Activated CD8-positive, alpha-beta T cell treated with anti-CD3 and anti-CD28 coated beads for 36 hours (primary cell): ENCODE measurements at places on chromosomes 11 and 22. TPM values are rescaled to one million over a fixed set of nuclear protein-coding genes. Genes with fewer than 3 reads are reported as not detected.
A peak's percentile ranks its signal among the peaks of the same experiment; 100 is the strongest.

- no peaks in the 10 kb centered on the region for H3K4me1 ChIP-seq
- no peaks in the 10 kb centered on the region for H3K27me3 ChIP-seq
- H3K4me3 ChIP-seq, result no peak overlapping the region
- no peaks in the 10 kb centered on the region for H3K36me3 ChIP-seq
- no peak overlapping the region for H3K27ac ChIP-seq
- DNase-seq, result no peak
These were observed 50.2 kb downstream of the PC start for GRCh38 chr11:66907751-66908630.

DNA sequence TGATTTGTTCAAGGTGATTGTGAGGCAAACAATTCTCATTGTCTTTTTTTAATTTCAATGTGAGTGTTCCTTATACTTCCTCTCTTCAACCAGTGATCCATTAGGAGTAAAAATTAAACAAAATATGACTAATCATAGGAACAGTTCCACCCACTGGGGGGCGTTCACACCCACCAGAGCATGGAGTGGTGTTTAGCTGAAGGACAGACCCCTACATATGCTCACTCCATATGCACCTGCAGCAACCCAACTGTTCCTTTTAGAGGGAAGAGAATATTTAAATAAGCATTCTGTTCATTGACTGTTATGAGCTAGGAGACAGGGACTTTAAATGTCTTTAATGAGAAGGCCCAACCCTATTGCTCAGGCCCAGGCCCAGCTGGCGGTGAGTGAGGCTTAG lies 78.7 kb upstream of the DRD2 start:
- H3K4me1 ChIP-seq, result no peaks in the 10 kb centered on the region
- H3K27me3 ChIP-seq, result peaks cover 2% of the 10 kb centered on the region
- H3K4me3 ChIP-seq, result no peak overlapping the region
- no peaks in the 10 kb centered on the region for H3K36me3 ChIP-seq
- peak; percentile 10 for DNase-seq

DNA sequence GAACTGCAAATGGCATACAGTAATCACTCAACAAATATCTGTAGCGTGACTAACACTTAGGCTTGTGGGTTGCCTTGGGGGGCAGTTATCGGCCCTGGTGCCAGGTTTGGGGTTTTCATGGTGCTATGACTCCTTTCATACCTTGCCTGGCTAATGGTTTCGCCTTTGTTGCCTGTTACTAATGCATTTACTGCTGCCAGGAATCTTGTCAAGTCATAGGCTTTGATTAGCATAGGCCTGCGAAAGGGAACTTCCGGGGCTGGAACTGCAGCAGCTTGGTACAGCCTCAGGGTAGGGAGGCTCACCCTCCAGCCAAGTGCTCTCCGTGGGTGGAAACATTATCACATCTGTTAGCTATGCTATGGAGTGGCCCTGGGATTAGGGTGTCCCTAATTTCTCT lies 13.2 kb downstream of the SLC25A18 start:
- no peak for DNase-seq
- H3K4me1 ChIP-seq, result no peaks in the 10 kb centered on the region
- no peaks in the 10 kb centered on the region for H3K27me3 ChIP-seq
- no peaks in the 10 kb centered on the region for H3K36me3 ChIP-seq
- no peak overlapping the region for H3K27ac ChIP-seq

Gene KCNK4
- not detected for total RNA-seq

- H3K27me3 ChIP-seq, result no peaks in the 10 kb centered on the region
- peaks cover 36% of the 10 kb centered on the region for H3K36me3 ChIP-seq
- DNase-seq, result no peak
- no peak overlapping the region for H3K27ac ChIP-seq
- H3K4me3 ChIP-seq, result no peak overlapping the region
These were observed 61.2 kb upstream of the CLTCL1 start for GRCh38 chr22:19352766-19353165.

- no peaks in the 10 kb centered on the region for H3K36me3 ChIP-seq
- no peaks in the 10 kb centered on the region for H3K4me1 ChIP-seq
- H3K4me3 ChIP-seq, result no peak overlapping the region
- H3K27ac ChIP-seq, result no peak overlapping the region
- no peaks in the 10 kb centered on the region for H3K27me3 ChIP-seq
- no peak for DNase-seq
These were observed 57.0 kb upstream of the PTH start for GRCh38 chr11:13552784-13553183.

Gene PKP3
- total RNA-seq, result not detected

GRCh38 chr11:89529626-89530380 lies 38.6 kb upstream of the NOX4 start:
- no peak for DNase-seq
- no peaks in the 10 kb centered on the region for H3K4me1 ChIP-seq
- no peaks in the 10 kb centered on the region for H3K36me3 ChIP-seq
- H3K27ac ChIP-seq, result no peak overlapping the region
- no peak overlapping the region for H3K4me3 ChIP-seq

Gene PANX2
- 3.3 TPM for total RNA-seq

GRCh38 chr11:126403658-126404057 lies 48.2 kb downstream of the ST3GAL4 start:
- no peak overlapping the region for H3K27ac ChIP-seq
- H3K27me3 ChIP-seq, result no peaks in the 10 kb centered on the region
- no peak overlapping the region for H3K4me3 ChIP-seq
- H3K36me3 ChIP-seq, result no peaks in the 10 kb centered on the region
- no peak for DNase-seq

GRCh38 chr11:650482-650881 lies 13.4 kb downstream of the DRD4 start:
- H3K27me3 ChIP-seq, result no peaks in the 10 kb centered on the region
- H3K4me1 ChIP-seq, result no peaks in the 10 kb centered on the region

Gene NCAPH2
- total RNA-seq, result 121 TPM

GRCh38 chr22:22098457-22099193 lies 116.0 kb upstream of the TOP3B start:
- H3K27ac ChIP-seq, result no peak overlapping the region
- H3K27me3 ChIP-seq, result peaks cover 13% of the 10 kb centered on the region
- no peaks in the 10 kb centered on the region for H3K36me3 ChIP-seq
- DNase-seq, result no peak

GRCh38 chr11:121437686-121438078 lies 14.4 kb upstream of the SORL1 start:
- no peaks in the 10 kb centered on the region for H3K27me3 ChIP-seq
- H3K4me3 ChIP-seq, result no peak overlapping the region
- peak overlapping the region; percentile 36 for H3K27ac ChIP-seq
- DNase-seq, result no peak
- peaks cover 4% of the 10 kb centered on the region for H3K36me3 ChIP-seq

GRCh38 chr22:50531962-50532674 lies 2.3 kb upstream of the TYMP start:
- no peaks in the 10 kb centered on the region for H3K27me3 ChIP-seq
- peaks cover 32% of the 10 kb centered on the region for H3K4me1 ChIP-seq
- peak overlapping the region; percentile 89 for H3K4me3 ChIP-seq

Gene MMP1
- total RNA-seq, result not detected

Gene SGSM1
- total RNA-seq, result not detected

DNA sequence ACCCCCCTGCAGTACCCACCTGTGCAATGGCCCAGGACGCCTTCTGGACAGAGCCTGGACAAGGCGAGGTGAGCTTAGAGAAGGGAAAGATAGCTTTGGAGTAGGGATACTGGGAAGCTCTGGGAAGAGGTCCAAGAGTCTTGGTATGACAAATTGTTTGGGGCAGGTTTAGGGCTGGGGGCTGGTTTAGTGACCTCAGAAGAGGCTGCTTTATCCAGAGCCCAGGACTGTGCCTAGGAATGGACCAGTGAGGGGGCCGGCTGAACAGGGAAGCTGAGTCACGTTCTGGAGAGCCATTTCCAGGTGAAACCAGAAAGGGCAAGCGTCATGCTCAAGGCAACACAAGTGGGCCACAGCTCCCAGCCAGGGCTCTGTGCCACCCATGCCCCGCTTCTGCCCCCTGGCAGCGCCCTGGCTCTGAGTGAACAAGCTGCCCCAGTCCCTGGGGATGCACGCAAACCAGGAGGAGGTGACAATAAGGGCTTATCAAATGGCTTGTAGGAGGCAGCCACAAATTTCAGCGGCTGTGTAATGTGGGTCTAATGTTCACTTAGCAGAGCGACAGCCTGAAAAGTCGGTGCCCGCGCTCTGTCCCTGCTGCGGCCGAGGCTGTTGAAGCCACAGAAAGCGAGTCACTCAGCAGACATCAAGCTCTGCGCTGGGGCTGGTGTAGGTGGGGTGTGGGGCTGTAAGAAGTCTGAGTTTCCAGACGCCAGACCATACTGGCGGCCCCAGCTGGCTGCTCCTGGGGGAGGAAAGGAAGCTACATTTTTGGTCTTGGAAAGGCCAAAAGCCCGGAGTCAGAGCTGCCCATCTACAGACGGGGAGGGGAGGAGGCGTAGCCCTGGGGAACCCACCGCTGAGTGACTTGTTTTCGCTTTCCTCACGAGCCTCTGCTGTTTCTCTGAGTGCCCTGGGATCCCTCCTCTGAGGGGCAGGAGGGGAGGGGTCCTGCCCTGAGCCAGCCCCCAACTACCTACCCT lies 18.3 kb upstream of the SYT7 start:
- no peak for DNase-seq
- H3K36me3 ChIP-seq, result no peaks in the 10 kb centered on the region
- H3K27ac ChIP-seq, result no peak overlapping the region

DNA sequence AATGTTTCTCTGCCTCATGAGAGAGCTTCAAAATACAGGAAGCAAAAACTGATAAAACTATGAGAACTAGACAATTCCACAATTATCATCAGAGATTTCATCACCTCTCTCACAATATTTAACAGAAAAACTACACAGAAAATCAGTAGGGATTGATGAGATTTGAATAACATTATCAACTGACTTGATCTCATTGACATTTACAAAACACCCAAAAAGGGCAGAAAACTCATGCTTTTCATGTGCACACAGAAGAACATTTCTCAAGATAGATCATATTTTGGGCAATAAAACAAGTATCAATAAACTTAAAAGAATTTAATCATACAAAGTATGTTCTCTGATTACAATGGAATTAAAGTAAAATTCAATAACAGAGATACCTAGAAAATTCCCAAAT lies 35.6 kb downstream of the BTBD10 start:
- no peak overlapping the region for H3K27ac ChIP-seq
- no peak for DNase-seq
- no peaks in the 10 kb centered on the region for H3K27me3 ChIP-seq
- peaks cover 30% of the 10 kb centered on the region for H3K36me3 ChIP-seq

Gene OR4D5
- not detected for total RNA-seq

- peaks cover 25% of the 10 kb centered on the region for H3K27me3 ChIP-seq
- H3K4me3 ChIP-seq, result no peak overlapping the region
- no peaks in the 10 kb centered on the region for H3K4me1 ChIP-seq
- no peak for DNase-seq
These were observed 256.5 kb upstream of the CADM1 start for GRCh38 chr11:115760461-115761320.

DNA sequence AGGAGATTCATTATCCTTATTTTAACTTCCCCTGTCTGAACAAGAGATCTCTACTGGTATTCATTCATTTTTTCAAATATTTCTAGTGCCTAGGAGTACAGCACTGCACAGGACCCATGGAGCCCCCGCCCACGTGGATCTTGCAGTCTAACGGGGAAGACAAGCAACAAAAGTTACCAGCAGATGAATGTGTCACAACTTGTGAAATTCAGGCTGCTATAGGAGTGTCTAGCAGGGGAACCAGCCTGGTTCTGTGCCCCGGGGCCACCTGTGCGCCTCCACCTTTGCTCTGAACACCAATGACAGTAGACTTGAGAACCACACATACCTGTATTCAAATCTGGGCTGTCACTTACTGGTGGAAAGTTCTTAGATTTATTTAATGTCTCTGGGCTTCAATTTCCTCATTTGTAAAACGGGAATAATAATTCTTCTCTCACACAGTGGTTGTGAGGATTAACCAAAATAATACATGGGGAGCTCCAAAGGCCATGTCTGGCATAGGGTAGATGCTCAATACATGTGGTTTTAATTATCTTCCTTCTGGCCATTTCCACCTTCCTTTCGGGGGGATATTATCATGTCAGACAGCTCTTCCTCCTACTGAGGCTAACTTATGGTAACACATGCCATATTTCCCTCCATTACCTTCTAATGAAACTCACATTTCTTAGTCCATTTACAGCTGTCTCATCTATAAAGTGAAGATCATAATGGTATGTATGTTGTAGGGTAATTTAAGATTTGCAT lies 17.8 kb downstream of the POU2AF1 start:
- no peaks in the 10 kb centered on the region for H3K4me1 ChIP-seq
- H3K27ac ChIP-seq, result no peak overlapping the region
- no peaks in the 10 kb centered on the region for H3K27me3 ChIP-seq
- DNase-seq, result no peak
- H3K4me3 ChIP-seq, result no peak overlapping the region

DNA sequence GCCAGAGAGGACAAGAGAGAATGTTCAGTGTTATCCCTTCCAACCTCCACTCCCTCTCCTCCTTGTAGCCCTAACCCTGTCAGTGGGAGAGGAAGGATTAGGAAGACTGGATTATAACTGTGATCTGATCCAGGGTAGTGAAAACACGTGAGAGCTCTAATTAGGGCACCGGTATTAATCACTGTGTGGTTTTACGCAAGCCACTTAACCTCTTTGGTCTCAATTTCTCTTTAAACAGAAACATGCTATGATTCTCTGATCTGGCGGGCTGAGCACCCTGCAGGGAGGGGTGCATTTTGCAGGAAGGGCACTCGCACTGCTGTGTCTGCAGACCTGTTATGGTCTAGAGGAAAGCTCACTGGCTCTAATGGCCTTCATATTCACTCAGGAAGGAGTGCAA lies 11.5 kb downstream of the RPL27A start:
- no peak overlapping the region for H3K4me3 ChIP-seq
- H3K27me3 ChIP-seq, result no peaks in the 10 kb centered on the region
- H3K4me1 ChIP-seq, result peaks cover 11% of the 10 kb centered on the region

DNA sequence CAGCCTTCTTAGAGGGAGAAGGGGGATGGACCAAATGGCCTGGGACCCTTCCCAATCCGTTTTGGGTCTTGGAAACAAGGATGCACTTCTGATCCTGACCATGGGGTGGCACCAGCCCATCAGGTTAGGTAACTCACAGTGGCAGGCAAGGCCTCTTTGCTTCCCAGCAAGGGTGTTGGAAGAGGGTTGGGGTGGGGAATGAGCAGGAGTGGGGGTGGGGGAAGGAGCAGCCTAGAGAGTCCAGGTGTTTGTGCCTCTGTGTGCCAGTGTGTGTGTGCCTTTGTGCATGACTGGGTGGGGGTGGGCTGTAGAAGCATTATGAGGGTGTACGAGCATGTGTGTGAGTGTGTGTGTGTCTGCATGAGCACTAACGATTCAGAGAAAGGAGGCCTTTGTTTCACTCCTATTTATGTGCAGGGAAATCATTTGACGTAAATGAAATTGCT lies 213.1 kb downstream of the INSC start:
- peaks cover 1% of the 10 kb centered on the region for H3K27me3 ChIP-seq
- H3K27ac ChIP-seq, result no peak overlapping the region
- H3K4me3 ChIP-seq, result no peak overlapping the region
- peak; percentile 34 for DNase-seq
- H3K36me3 ChIP-seq, result no peaks in the 10 kb centered on the region

- H3K4me1 ChIP-seq, result no peaks in the 10 kb centered on the region
- H3K4me3 ChIP-seq, result no peak overlapping the region
- no peak for DNase-seq
- no peak overlapping the region for H3K27ac ChIP-seq
- no peaks in the 10 kb centered on the region for H3K36me3 ChIP-seq
These were observed 737.4 kb upstream of the LUZP2 start for GRCh38 chr11:23759489-23759888.

Gene ARHGEF17
- total RNA-seq, result 0.41 TPM
